DMS79 (cell line): ENCODE measurements at places on chromosomes 12 and 14.

DNA sequence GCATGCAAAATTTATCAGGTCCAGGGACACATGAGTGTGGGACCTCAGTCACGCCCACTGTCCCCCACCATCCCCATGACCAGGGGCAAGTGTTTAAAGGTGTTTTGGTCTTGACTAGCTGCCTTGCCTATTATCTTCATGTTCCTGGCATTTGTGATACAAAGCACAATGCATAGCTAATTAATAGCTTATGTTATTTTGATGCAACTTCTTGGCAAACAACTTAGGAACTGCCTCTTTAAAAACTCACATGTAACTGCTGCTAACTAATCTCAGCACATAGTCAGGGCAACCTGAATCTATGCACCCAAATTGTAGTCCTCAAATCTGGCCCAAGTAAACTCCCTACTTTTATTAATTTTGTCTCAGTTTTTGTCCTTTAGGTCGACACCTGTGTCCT is 7.4 kb upstream of the OR6J1 start:
- DNase-seq: no peak

- no peak for DNase-seq
Observed at GRCh38 chr12:42130672-42131402, 13.8 kb downstream of the GXYLT1 start.

DNA sequence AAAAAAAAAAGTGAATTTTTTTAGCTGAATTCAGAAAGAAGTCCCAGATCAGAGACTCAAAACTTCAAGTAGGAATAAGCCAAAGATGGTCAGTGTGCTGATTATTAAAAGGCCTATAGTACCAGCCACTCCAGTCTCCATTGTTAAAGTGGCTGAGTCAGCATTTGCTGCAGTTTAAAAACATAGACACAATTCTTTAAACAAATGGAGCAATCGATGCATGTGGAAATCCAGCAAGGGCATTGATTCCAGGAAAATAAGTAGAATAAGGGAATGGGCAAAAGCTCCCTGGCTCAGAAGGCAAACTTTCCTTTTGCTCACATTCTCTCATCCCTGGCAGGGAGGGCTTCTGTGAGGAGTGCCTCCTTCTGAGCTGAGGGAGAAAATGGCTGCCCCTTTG is 317.6 kb downstream of the LRIG3 start:
- DNase-seq: no peak

- no peak for DNase-seq
Observed at GRCh38 chr12:123077298-123078119, 73.4 kb downstream of the PITPNM2 start.

DNA sequence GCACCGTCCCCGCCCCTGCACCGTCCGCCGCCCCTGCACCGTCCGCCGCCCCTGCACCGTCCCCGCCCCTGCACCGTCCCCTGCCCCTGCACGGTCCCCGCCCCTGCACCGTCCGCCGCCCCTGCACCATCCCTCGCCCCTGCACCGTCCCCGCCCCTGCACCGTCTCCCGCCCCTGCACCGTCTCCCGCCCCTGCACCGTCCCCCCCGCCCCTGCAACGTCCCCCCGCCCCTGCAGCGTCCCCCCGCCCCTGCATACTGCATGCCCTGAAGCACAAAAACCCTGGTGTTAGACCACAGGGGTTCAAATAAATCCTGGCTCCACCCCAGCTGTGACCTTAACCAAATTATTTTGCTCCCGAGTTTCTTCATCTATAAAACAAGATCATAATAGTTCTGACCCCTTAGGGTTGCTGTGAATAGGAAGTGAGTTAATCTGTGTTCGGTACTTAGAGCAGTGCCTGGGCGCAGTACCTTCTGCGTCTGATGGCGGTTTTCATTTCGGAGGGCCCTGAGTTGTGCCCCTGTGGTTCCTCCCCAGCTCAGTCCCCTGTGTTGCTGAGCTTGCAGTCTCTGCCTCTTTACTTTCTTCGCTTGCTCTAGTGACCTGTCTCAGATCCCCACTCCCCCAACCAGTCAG is 38.1 kb downstream of the ESRRB start:
- DNase-seq: no peak

GRCh38 chr12:131536337-131536736 is 174.6 kb upstream of the SFSWAP start:
- DNase-seq: no peak

GRCh38 chr14:28196878-28197277 is 569.7 kb upstream of the FOXG1 start:
- no peak for DNase-seq

DNA sequence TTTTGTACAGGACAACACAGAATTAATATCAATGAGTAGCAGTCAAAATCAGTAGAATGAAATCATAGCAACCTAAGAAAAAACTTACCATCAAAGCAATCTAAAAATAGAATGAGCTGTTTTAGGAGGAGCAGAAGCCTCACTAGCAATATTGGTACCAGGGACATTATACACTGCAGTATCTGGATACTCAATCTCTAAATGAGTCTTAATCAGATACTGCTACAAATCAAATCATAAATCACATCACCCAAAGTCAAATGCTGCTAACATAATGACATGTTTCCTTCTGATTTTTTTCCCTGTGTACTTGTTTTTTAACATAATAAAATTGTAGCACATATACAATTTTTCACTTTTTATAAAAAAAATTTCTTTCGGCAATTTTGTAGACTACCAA is 8.0 kb downstream of the RPS29 start:
- no peak for DNase-seq

- no peak for DNase-seq
Observed at GRCh38 chr14:30270200-30271161, 288.5 kb upstream of the G2E3 start.

- DNase-seq: no peak
Observed at GRCh38 chr12:121513464-121514183, 67.2 kb downstream of the KDM2B start.

GRCh38 chr12:104603545-104603973 is 146.8 kb downstream of the CHST11 start:
- DNase-seq: no peak
